ENCODE measurements at places on chromosomes 4 and X.

GRCh38 chr4:81789158-81789557 lies 317.5 kb upstream of the RASGEF1B start:
- no peak for DNase-seq

- DNase-seq = peak; percentile 74
Measured at GRCh38 chr4:186724058-186724863, 605 bp upstream of the FAT1 start.

- no peak for DNase-seq
Measured at GRCh38 chrX:578531-578930, 52.1 kb upstream of the SHOX start.

GRCh38 chr4:117422297-117422696 lies 336.9 kb upstream of the TRAM1L1 start:
- no peak for DNase-seq

- no peak for DNase-seq
Measured at GRCh38 chrX:68209008-68209407, 224.3 kb downstream of the OPHN1 start.

DNA sequence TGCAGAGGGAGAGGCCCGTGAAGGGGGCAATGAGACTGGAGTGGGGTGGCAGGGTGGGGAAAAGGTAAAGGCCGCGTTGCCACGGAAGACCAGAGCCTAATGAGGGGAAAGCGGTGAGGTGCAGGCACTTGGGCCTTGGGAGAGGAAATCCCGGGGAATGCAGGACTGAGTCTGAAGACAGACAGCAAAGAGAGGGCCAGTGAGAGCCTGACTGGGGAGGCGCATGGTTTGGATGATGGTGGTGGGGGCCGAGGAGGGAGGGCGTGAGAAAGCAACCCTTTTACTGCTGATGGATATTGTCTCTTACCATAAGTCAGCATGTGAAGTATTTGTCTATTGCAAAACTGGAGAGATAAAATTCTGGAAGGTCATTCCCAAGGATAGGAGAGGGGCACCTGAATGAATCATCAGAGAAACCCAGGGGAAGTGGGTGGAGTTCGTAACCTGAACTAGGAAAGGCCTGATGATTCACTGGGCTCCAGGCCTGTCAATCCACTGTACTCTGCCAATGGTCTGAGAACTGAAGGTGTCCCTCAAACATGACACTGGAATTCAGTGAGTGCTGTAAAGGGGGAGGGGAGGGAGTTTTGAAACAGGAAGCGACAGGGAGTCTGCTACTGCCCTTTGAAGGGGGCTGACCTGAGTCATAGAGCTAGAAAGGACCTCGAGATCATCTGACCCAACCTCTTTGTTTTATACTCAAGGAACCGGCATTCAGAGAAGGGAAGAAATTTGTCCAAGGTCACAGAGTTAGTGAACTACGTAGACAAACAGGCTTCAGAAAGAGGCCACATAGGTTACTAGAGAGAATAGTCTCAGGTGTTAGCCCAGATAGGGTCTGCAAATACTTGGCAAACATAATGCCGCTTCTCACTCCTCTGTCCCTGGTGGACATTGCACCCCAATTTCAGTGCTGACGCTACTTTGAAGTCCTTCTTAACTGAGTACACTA lies 52.2 kb downstream of the NALF2 start:
- peak; percentile 55 for DNase-seq

DNA sequence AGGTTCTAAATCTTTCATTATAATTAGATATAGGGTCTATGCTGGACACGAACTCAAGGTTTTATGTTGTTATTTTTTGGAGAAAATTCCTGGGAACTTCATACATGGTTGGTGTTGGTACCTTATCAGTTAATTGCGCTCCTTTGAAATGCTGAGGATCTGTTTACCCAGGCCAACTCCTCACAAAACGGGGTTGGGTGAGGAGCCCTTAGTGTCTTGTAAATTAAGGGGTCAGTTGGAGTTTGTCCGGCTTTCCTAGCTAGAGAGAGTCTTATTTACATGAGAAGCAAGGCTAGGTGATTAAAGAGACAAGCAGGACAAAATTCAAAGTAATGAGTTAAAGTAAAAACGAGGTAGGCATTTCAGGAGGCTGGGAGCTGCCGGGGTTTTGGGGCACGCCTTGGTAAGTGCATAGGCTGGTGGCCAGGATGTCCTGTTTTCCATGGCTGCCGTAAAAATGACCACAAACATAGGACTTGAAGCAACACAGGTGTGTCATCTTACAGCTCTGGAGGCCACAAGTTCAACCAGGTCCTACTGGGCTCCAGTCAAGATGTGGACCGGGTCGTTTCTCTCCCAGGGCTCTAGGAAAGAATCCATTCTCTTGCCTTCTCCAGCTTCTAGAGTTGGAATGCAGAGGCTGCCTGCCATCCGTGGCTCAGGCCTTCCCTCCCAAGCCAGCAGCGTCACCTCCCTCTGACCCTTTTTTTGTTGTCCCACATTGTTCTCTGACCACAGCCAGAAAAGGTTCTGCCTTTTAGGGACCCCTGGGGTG lies 19.8 kb downstream of the PSAPL1 start:
- DNase-seq = no peak

- no peak for DNase-seq
Measured at GRCh38 chr4:86816501-86817273, 32.5 kb downstream of the SLC10A6 start.

DNA sequence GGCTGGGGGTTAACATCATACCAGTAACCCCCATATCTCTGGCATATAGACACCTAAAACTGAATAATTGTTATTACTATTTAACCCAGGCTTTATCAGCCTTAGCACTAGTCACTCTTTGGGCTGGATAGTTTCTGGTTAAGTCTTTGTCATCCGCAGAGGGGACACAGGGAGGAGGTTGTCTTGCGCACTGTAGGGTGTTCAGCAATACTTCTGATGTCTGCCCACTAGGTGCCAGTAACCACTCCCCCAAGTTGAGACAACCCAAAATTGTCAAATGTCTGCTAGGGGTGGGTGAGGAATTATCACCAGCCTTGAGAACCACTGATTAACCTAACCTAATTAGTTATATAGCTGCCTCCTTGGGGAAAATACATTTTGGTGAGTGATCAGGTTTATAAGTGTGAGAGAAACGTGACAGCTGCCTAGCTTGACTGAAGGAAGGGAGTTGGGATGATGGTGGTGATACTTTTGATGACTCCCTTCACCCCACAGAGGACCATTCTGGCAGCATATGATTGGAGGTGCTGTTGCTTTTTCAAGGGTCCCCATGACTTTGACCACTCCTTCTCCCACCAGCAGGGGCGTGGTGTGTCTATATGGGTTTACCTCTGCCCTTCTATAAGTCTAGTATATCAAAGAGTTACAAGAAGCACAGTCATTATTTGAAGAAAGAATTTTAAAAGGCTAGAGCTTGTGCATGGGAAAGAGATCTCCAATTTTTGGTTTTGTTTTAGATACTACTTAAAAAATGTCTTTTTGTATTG lies 140.9 kb downstream of the STIM2 start:
- no peak for DNase-seq

- DNase-seq = no peak
Measured at GRCh38 chrX:122115604-122116003, 1068.2 kb downstream of the GLUD2 start.

- DNase-seq = no peak
Measured at GRCh38 chrX:131034063-131034462, 24.1 kb upstream of the ARHGAP36 start.

DNA sequence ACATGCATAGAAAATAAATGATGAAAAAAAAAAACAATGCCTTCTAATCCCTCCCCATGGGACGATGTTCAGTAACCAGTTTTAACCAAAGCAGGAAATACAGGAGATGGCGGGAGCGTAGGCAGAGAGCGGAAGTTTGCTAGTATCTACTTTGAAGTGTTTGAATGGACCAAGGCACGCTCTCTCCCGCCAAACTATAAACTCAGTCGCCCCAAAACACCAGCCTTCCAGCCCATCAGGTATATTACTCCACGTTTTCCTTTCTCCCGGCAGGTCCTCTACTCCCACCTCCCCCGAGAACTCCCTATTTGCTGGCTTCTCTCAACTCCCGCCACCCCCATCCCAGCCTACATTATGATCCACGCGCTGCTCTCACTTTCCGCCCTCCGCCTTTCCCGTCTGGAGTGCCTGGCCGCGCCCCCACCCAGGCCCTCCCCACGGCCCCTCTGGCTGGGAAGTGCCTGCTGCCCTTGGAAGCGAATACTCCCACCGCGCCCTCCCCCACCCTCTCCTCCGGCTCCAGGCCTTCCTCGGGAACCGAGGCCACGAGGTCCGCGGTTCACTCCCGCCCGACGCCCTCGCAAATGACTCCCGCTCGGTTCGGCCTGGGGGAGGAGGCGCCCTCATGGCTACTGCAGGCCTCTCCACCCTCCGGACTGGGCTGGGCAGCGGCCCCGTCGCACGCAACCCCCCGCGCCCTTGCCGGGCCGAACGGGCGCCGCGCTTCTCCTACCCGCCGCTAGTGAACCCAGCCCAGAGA lies 723 bp downstream of the DHX15 start:
- peak; percentile 30 for DNase-seq

DNA sequence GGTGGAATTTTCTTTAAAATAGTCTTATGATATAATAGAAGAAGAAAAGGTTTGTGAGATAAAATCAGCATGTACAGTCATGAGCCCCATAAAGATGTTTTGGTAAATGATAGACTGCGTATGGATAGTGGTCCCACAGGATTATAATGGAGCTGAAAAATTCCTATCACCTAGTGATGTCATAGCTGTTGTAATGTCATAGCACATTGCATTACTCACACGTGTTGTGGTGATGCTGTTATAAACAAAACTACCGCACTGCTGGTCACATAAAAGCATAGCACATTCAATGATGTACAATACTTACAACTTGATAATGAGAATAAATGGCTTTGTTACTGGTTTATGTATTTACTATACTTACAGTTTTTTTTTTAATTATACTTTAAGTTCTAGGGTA lies 715.2 kb upstream of the HTR2C start:
- DNase-seq = no peak

GRCh38 chr4:60216752-60217151 lies 983.4 kb upstream of the ADGRL3 start:
- peak; percentile 73 for DNase-seq

- no peak for DNase-seq
Measured at GRCh38 chr4:3766036-3766784, at the start of gene ADRA2C. TSS of gene ADRA2C (plus strand) at chr4:3766385. CDS start at chr4:3766607, 222 bp downstream.

GRCh38 chr4:69970071-69970470 lies 4.5 kb upstream of the CSN2 start:
- DNase-seq = no peak

DNA sequence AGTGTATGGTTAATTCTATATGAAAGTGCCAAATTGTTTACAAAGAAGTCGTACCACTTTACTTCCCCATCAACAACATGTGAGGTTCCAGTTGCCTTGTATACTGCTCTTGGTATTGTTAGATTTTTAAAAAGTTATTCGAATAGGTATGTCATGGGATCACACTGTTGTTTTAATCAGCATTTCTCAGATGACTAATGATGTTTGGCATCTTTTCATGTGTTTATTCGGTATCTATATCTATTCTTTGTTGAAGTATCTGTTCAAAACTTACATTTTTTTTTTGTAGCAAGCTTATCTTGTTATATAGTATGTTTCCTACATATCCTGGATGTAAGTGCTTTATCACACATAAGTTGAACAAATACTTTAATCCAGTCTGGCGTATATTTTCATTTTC lies 99.4 kb upstream of the MAB21L2 start:
- no peak for DNase-seq

- no peak for DNase-seq
Measured at GRCh38 chr4:107997794-107998193, 8.1 kb downstream of the HADH start.

GRCh38 chr4:122010610-122011009 lies 58.8 kb upstream of the TRPC3 start:
- no peak for DNase-seq

DNA sequence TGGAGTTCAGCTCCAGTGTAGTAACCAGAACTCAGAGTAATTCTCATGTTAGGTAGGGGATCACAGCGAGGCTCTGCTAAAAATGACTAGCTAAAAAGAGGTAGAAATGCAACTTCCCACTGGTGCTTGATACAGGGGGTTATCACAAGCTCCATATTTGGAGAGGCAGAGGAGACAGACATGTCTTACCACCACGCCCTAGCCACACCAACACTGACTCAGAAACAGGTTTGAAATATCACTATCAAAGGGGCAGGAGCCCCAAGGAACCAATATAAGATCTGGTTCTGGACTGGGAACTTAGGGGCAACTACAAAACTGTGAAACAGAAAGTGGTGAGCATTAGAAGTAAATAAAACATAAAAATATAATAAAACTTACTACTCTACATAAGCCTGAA lies 62.9 kb downstream of the IQCM start:
- DNase-seq = no peak

- no peak for DNase-seq
Measured at GRCh38 chrX:65644621-65645289, 22.7 kb upstream of the MSN start.

DNA sequence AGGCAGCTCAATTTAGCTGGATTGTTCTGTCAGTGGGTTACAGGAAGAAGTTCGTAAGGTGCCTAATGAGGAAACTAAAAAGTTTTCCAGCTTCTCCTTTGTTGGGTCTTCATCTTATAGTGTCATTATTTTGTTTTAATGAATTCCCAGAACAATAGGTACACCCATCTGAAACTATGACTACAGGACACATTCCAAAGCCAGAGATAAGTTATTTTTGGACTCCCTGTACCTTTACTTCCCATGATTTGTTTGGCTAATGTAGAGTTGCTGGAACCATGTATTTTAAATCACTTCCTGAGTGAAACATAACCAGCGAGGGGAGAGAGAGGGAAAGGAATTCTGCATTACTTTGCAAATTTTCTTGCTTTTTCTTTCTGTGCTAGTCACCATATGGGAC lies 114.0 kb downstream of the CLCN5 start:
- no peak for DNase-seq

DNA sequence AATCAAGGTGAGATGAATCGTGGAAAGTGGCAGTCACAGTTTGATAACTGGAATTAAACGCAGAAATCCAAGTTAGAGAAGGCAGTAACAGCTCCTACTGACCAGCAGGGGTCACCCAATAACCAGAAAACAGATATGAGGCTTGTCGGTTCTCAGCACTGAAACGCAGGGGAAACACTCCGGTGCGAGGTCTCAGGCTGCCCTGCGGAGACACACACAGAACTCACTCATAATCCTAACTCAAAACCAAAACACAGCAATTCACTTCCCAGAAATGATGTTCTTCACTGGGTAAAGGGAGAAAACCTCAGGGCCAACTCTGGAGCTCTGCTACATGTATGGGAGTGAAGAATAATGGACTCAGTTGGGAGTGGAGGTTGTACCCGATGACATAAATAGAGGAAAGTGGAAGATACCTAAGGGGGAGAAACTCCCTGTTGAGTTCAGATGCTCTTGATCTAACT lies 384.4 kb downstream of the RAPGEF2 start:
- DNase-seq = peak; percentile 45

GRCh38 chrX:72685810-72686456 lies 28.2 kb downstream of the PHKA1 start:
- peak; percentile 43 for DNase-seq

All from trophoblast cell (in vitro differentiated cells and primary cell).